Glutamatergic neuron (in vitro differentiated cells): ENCODE measurements at places on chromosomes 3 and 15. TPM values are rescaled to one million over a fixed set of nuclear protein-coding genes. Genes with fewer than 3 reads are reported as not detected.

GRCh38 chr3:17678116-17678741 lies 64.2 kb downstream of the TBC1D5 start:
- no peak overlapping the region for H3K27ac ChIP-seq
- no peaks in the 10 kb centered on the region for H3K36me3 ChIP-seq
- H3K4me3 ChIP-seq = no peak overlapping the region

- no peaks in the 10 kb centered on the region for H3K36me3 ChIP-seq
- no peak overlapping the region for H3K27ac ChIP-seq
- no peak for DNase-seq
These were observed 28.2 kb downstream of the PPP4R2 start for GRCh38 chr3:73024836-73025235.

GRCh38 chr3:131738095-131738494 lies 235.3 kb upstream of the MRPL3 start:
- H3K27ac ChIP-seq = no peak overlapping the region
- H3K36me3 ChIP-seq = no peaks in the 10 kb centered on the region
- no peaks in the 10 kb centered on the region for H3K4me1 ChIP-seq
- H3K27me3 ChIP-seq = no peaks in the 10 kb centered on the region

GRCh38 chr3:11736136-11736833 lies 92.6 kb upstream of the VGLL4 start:
- no peak overlapping the region for H3K27ac ChIP-seq
- peaks cover 5% of the 10 kb centered on the region for H3K4me1 ChIP-seq
- H3K4me3 ChIP-seq = no peak overlapping the region
- peaks cover 2% of the 10 kb centered on the region for H3K27me3 ChIP-seq
- peaks cover under 1% of the 10 kb centered on the region for H3K36me3 ChIP-seq

- peak overlapping the region; percentile 17 for H3K27ac ChIP-seq
- peaks cover 7% of the 10 kb centered on the region for H3K36me3 ChIP-seq
- peaks cover 4% of the 10 kb centered on the region for H3K27me3 ChIP-seq
- H3K4me1 ChIP-seq = peaks cover 24% of the 10 kb centered on the region
- H3K4me3 ChIP-seq = no peak overlapping the region
- DNase-seq = no peak
These were observed 61.9 kb upstream of the C3orf80 start for GRCh38 chr3:160163229-160163878.

GRCh38 chr3:10570196-10570946 lies 65.0 kb upstream of the ATP2B2 start:
- peaks cover 17% of the 10 kb centered on the region for H3K27me3 ChIP-seq
- H3K4me1 ChIP-seq = peaks cover 26% of the 10 kb centered on the region
- no peaks in the 10 kb centered on the region for H3K36me3 ChIP-seq
- no peak overlapping the region for H3K4me3 ChIP-seq

GRCh38 chr15:67091980-67092677 lies 26.7 kb downstream of the SMAD3 start:
- H3K4me3 ChIP-seq = no peak overlapping the region
- H3K4me1 ChIP-seq = peaks cover 30% of the 10 kb centered on the region
- H3K27ac ChIP-seq = no peak overlapping the region
- no peaks in the 10 kb centered on the region for H3K36me3 ChIP-seq
- no peak for DNase-seq

DNA sequence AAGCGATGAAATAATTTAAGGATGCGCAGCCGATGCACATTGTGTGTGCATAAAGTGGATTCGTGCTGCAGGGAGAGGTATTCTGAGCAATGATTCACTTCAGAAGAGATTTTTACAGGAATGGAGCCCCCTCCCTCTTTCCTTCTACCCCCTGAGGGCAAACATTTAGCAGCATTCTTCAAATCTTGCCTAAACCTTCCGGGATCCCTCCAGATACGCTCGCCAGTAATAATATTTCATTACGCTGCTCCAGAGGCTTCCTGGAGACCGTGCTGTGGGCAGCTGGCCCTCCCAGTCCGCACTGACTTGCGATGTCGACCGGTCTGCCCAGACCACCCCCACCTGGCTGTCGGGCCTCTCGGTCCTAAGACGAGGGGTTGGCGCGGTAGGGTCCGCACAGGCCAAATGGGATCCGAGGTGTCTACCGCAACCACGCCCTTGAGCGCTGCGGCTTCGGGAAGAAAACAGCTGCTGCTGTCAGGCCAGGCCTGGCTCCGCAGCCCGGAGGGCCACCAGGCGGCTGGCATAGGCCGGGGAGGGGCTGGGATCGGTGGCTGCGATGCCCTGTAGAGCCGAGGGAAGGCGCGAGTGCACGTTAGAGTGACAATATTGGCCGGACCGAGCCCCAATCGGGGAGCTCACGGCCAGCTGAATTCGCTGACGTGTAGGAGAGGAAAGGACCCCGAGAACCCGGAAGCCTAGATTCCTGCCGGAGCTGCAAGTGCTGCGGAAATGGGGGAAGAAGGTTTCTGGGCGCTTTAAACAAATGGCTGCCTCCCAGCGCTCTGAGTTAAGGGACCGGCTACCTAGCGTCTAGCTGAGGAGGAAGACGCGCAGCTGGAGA lies 14.3 kb downstream of the ZIC4 start:
- DNase-seq = peak; percentile 68
- H3K4me1 ChIP-seq = peaks cover 11% of the 10 kb centered on the region
- no peaks in the 10 kb centered on the region for H3K36me3 ChIP-seq
- peaks cover 64% of the 10 kb centered on the region for H3K27me3 ChIP-seq
- peak overlapping the region; percentile 83 for H3K4me3 ChIP-seq

DNA sequence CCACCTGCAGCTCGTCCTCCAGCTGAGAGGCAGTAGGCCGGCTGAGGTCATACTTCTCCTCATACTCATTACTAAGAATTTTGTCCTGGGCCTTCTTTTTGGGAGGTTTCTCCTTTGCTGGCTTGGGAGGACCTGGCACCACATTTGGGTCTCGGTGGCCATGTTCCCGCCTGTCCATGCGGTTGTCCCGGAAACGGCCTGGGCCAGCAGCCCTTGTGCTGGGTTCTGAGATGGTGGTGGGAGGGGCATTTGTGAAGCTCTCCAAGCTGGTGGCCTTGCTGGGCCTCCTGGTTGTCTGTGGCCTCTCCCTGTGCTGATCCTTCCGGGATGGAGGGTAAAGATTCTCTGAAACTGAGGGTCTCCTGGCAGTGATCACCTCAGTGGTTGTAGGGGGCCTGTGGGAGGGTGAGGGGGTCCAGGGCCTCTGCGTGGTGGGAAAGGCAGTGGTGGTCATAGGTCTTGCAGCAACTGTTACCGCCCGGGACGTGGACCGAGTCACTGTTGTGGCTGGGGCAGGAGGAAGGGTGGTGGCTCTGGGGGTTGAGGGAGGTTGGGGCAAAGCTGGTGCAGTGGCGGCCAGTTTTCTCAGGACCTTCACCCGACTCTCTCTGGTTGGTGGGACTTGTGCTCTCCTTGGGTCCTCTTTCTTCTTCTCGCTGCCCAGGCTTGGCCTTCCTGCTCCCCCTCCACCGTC lies 2.5 kb downstream of the CCDC80 start:
- H3K36me3 ChIP-seq = peaks cover 3% of the 10 kb centered on the region
- peaks cover 9% of the 10 kb centered on the region for H3K4me1 ChIP-seq
- DNase-seq = no peak
- H3K4me3 ChIP-seq = no peak overlapping the region

DNA sequence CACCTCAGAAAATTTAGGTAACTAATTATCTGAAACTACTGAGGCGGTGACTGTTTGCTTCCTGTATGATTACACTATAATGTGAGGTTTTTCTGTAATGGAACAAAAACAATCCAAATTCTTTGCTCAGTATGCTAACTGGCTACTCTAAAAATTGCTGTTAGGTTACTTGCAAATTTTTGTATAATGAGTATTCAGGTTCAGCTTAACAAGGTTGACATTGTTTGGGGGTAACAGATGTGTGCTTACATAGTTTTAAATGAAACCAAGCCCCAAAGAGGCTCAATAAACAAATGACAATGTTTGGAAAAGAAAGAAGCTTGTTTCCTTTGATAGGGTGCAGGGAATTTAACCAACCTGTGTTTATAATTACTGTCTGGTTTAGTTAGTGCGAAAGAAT lies 414.5 kb upstream of the MDFIC2 start:
- H3K27me3 ChIP-seq = no peaks in the 10 kb centered on the region
- H3K27ac ChIP-seq = no peak overlapping the region
- H3K4me3 ChIP-seq = no peak overlapping the region
- no peaks in the 10 kb centered on the region for H3K4me1 ChIP-seq
- H3K36me3 ChIP-seq = no peaks in the 10 kb centered on the region
- DNase-seq = no peak

- H3K27ac ChIP-seq = no peak overlapping the region
- DNase-seq = no peak
- no peak overlapping the region for H3K4me3 ChIP-seq
- H3K4me1 ChIP-seq = no peaks in the 10 kb centered on the region
- H3K36me3 ChIP-seq = peaks cover 4% of the 10 kb centered on the region
These were observed 841.9 kb downstream of the OTOL1 start for GRCh38 chr3:162338514-162338913.

GRCh38 chr3:100002599-100003350 lies 111.5 kb downstream of the FILIP1L start:
- no peaks in the 10 kb centered on the region for H3K36me3 ChIP-seq
- H3K27me3 ChIP-seq = peaks cover 3% of the 10 kb centered on the region
- H3K27ac ChIP-seq = no peak overlapping the region
- no peak for DNase-seq
- H3K4me3 ChIP-seq = no peak overlapping the region

GRCh38 chr3:63914312-63914711 lies 2.1 kb upstream of the SCAANT1 start:
- no peaks in the 10 kb centered on the region for H3K36me3 ChIP-seq
- peaks cover 11% of the 10 kb centered on the region for H3K27me3 ChIP-seq
- H3K4me3 ChIP-seq = no peak overlapping the region
- DNase-seq = no peak
- H3K4me1 ChIP-seq = peaks cover 3% of the 10 kb centered on the region
- no peak overlapping the region for H3K27ac ChIP-seq

DNA sequence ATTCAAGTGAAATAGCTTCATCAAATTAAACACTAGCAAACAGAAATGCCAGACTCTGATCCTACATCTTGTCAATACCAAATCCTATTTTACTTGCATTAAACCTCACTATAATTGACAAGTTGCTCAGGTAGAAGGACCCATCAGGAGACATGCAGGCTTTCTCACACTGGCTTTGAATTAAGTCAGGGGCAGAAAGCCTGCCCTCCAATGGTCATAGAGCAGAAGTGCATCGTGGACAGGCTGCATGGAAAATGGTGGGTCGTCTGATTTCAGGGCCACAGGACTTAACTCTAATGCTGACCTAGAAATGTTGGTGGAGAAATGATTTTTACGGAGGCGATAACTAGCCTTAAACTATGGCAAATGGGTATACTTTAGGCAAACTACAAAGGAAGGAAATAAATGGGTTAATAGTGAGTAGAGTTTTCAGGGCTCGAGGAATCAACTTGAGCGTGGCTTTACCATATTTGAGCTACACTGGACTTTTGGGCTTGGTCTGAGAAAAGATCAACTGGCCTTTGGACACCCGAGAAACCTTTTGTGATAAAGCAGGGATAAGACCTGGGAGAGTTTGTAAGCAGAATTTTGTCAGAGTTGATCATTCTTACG lies 283.9 kb downstream of the GRM7 start:
- peak; percentile 31 for DNase-seq
- H3K36me3 ChIP-seq = no peaks in the 10 kb centered on the region
- H3K27me3 ChIP-seq = no peaks in the 10 kb centered on the region
- no peak overlapping the region for H3K27ac ChIP-seq
- H3K4me3 ChIP-seq = no peak overlapping the region

GRCh38 chr3:151816091-151816604 lies 2.2 kb downstream of the AADAC start:
- H3K4me1 ChIP-seq = no peaks in the 10 kb centered on the region
- H3K27ac ChIP-seq = no peak overlapping the region
- H3K27me3 ChIP-seq = no peaks in the 10 kb centered on the region
- no peak overlapping the region for H3K4me3 ChIP-seq

DNA sequence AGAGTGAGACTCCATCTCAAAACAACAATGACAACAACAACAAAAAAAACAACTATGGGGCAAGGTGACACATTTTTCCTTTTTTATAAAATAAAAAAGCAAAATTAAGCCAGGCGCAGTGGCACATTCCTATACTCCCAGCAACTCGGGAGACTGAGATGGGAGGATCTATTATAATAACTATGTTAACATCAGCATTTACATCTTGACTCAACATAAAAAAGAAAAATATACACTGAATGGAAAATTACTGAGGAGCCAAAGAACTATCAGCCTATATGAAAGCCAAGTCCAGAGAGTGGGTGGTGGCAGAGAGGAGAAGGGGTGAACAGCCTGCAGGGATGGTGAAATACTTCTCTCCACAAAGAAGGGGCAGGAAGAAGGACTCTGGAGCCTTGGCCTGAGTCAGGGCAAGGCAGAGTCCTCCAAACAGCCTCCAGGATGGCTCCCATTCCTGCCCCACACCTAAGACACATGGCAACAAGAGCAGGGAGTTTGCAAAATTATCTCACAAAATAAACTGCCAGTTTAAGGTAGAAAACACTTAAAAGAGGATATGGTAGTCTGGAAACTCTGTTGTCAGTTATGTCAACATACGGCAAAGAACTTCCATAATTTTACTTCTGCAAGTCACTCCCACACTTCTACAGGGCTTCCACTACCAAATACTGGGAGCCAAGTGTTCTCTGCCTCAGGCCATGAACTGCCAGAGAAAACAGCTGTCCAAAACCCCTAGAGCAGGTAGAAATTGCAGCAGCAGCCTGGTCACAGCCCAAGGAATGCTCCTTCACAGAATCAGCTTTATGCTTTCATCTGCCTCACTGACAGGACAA lies 25.9 kb downstream of the HSPBAP1 start:
- no peak for DNase-seq
- no peaks in the 10 kb centered on the region for H3K27me3 ChIP-seq
- H3K4me3 ChIP-seq = no peak overlapping the region

GRCh38 chr15:38558372-38559059 lies 6.1 kb downstream of the RASGRP1 start:
- H3K4me1 ChIP-seq = peaks cover 5% of the 10 kb centered on the region
- no peaks in the 10 kb centered on the region for H3K27me3 ChIP-seq
- no peak overlapping the region for H3K4me3 ChIP-seq
- no peak overlapping the region for H3K27ac ChIP-seq

DNA sequence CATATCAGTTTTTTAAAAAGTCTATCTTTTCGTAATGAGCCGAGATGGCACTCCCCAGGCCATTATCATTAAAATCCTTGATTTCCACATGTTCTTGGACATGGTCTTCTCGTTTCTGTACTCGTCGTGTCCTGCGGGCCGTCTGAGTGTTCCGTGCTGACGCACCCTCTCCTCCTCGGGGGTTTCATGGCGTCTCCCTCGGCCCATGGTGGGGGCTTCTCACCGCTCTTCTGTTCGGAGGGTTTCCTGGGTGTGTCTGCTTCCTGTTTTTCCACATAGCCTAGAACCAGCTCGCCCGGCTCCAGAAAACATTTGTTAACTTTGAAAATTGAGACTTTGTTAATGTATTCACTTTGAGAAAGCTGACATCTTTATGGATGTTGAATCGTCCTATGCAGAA lies 92.7 kb downstream of the VGLL4 start:
- H3K27me3 ChIP-seq = no peaks in the 10 kb centered on the region
- peak overlapping the region; percentile 48 for H3K27ac ChIP-seq
- H3K4me1 ChIP-seq = peaks cover 21% of the 10 kb centered on the region

BNIP2 gene
- total RNA-seq = 70.2 TPM

NBEAL2 gene
- total RNA-seq = 38.0 TPM

CFAP100 gene
- not detected for total RNA-seq

FGF12 gene
- total RNA-seq = 33.1 TPM

OIP5 gene
- total RNA-seq = 1.5 TPM

EIF4E3 gene
- 21.9 TPM for total RNA-seq

MORF4L1 gene
- total RNA-seq = 379 TPM

CLRN1 gene
- total RNA-seq = not detected

FBXW12 gene
- total RNA-seq = 0.66 TPM
